Jurkat, Clone E6-1 (cell line): ENCODE measurements at places on chromosomes 3 and 15.

GRCh38 chr3:101574388-101575112, 570 bp downstream of the PCNP start:
- peak; percentile 22 for DNase-seq

DNA sequence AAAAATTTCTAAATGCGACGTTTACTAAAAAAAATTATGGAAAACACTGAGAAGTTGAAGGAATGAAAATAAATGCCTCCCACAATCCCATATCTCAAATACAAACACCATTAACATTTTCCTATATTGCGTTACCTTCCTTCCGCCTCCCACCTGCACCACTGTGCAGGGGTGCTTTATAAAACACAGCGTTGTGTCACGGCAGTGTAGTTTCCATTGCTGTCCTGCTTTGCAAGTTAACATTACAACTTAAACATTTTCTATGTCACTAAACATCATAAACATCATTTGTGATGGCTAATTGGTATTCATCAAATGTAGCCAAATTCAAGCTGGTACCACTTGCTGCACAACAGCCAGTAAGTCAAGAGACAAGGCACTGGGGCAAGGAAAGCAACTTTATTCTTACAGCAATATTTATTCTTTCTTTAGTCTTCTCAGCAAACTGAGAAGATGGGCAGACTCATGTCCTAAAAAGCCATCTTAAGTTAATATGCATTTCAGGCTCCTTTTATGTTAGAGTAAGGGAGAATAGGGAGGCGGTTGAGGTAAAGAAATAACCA, 12.3 kb upstream of the FETUB start:
- no peak for DNase-seq

- no peak for DNase-seq
Observed at GRCh38 chr3:70400194-70400593, 87.8 kb upstream of the MDFIC2 start.

DNA sequence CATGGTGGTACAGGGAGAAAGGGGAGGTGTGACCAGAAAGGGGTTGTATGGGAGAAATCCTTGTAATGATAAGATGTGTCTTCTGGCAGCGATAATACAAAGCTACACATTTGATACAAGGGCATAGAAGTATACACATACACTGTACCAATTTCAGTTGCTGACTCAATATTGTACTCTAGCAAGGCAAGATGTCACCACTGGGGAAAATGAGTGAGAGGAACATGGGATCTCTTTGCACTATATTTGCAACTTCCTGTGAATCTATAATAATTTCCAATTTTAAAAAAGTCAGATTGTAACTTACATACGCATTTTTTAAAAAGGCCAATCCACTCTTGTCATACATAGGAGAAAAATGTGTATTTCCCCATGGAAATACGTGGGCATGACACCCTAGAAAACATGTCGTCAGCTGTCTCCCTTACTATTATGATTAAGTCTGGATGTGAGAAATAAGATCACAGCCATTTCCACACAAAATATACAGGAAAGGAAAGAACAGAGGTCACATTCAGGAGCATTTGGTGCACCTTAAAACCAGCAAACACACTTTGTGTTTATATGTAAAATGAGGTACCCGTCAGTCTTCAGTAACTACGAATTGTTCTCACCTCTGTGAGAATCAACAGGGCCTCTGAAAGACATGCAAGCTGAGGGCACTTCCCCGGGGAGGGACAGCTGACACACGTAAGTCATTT, 22.9 kb downstream of the PRR23E start:
- DNase-seq = peak; percentile 89

- peak; percentile 45 for DNase-seq
Observed at GRCh38 chr3:165206454-165207266, 10.5 kb upstream of the SLITRK3 start.
